Activated naive CD4-positive, alpha-beta T cell treated with anti-CD3 and anti-CD28 coated beads, Interleukin-2, amount 10 ng/mL, durations not matched to agents 7 days and 5 days (primary cell): ENCODE measurements at places on chromosomes 3 and 15.
A peak's percentile ranks its signal among the peaks of the same experiment; 100 is the strongest.

- no peak for DNase-seq
These were observed 65.1 kb downstream of the LDHAL6B start for GRCh38 chr15:59271595-59272201.

GRCh38 chr3:113601240-113601639 is 68.9 kb downstream of the SIDT1 start:
- no peak for DNase-seq

DNA sequence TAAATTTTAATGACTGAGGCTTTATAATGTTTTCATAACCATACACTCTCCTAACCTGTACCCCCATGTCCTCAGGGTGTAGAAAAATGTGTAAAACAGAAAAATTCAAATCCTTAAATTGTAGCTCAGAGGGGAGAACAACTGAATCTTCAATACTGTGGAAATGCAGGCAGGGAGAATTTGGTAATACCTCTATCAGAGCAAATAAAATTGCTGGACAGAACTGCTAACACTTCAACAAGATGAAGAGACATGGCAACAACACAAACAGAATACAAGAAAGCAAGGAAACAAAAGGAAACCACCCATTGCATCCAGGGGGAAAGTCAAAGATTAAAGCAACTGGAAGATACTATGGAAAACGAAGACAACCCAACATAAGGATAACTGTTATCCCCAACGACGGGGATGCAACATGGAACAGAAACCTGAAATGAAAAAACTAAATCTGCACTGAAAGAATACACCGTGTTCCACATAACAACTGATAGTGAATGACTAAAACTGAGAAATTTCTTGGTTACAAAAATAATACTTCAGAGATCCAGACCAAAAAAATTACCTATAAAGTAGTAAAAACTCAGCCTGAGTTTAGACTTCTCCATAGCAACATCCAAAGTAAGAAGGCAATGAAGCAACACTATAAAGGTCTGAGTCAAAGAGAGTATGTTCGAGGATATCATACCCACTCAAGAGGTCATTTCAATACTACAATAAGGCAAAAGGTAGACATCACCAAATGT is 48.5 kb downstream of the HACD2 start:
- no peak for DNase-seq

DNA sequence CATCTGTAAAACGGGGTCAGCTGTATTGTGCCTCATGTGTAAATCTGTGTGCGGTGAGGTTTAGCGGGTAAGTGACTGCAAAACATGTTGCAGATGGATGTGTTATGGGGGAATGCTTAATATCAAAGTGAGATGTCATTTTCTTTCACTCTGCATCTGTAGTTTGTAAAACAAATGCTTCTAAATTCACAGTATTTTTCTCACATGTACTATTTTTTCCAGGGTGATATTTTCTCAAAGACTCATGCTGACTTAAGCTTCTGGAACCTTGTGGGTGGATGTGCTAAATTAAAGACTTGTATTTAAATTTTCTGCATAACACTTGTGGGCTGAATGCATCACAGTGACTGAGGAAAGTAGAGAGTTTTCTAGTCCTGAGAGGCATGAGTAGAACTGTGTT is 115.2 kb upstream of the TP63 start:
- no peak for DNase-seq

DNA sequence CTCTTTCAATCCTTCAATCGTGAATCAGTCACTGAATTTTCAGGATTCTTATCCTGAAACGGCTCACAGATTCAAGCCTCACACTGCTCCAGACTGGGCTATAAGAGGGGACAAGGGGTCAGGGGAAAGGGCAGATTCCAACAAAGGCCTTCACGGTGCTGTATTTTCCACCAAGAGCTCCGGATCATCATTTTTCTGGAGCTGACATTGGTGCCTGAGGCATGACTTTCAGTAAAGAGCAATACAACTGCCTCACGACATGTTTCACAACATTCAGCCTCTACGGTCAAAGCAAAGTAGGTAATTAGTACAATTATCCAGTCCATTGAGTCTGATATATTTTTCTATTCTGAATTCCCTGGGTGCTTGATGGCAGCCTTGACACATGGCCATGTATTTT is 185.0 kb upstream of the PRICKLE2 start:
- no peak for DNase-seq

GRCh38 chr3:115644391-115644790 is 21.1 kb downstream of the GAP43 start:
- DNase-seq, result no peak

GRCh38 chr15:25810631-25811091 is 52.5 kb downstream of the ATP10A start:
- peak; percentile 57 for DNase-seq

- no peak for DNase-seq
These were observed 88.4 kb upstream of the PLSCR4 start for GRCh38 chr3:146339349-146339748.

DNA sequence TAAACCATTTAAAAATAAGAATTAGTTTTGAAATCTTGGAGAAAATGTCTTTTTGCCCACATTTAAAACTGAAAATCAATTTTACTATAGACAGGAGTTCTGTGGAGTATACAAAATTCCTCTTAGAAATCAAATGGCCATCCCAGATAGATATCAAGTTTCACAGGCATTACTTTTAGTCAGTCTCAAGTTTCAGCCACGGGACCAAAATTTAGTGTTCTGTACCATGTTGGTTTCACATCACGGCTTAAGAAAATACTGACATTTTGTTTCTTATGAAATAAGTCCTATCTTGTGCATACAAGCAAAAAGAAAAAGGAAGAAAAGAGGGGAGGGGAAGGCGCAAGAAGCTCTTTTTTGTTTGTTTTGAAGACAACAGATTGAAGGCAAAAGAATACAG is 45.7 kb downstream of the EIF2AK4 start:
- no peak for DNase-seq

DNA sequence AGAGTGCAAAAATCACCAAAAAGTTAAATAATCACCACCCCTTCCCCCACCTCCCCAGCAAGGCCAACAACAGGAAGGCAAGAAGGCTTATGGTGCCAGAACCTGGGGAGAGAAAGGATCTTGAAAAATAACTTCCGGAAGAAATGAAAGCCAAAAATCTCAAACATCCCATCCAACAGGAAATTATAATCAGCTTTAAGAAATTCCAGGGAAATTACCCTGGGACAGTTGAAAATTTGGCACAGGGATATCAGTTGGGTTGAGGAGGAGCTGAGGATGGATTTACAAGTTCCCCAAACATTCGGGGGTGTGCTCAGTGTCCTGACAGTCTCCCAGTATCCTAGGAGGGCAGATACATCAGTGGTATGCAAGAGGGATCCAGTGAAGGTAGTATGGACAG is 82.7 kb downstream of the POLR2M start:
- DNase-seq, result no peak

DNA sequence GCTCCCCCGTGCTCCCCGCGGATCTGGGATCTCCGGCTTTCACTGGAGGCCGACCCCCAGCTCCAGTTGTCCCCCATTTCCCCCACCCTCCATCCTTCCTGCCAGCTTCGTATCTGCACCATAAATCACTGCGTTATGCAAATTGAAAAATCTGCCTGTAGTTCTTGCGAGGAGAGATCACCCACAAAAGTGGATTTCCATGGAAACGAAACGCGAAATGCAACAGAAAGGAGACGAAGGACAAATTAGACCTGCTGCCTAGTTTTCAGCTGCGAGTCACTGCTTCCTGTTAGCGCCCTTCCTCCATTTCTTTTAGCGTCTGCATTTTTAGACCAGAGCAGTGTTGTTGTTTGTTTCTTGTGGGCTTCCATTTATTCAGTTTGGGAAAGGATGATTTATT is 127.1 kb upstream of the ATP10A start:
- DNase-seq, result no peak

GRCh38 chr3:129399145-129399894 is 29.1 kb downstream of the EFCAB12 start:
- peak; percentile 82 for DNase-seq

- no peak for DNase-seq
These were observed 937.2 kb downstream of the FHIT start for GRCh38 chr3:60313951-60314461.

- DNase-seq, result no peak
These were observed 8.4 kb upstream of the ISL2 start for GRCh38 chr15:76328106-76328696.

GRCh38 chr15:98865397-98866339 is 141.9 kb downstream of the PGPEP1L start:
- DNase-seq, result peak; percentile 79

- DNase-seq, result no peak
These were observed 619.0 kb upstream of the GOLIM4 start for GRCh38 chr3:168714609-168715240.

DNA sequence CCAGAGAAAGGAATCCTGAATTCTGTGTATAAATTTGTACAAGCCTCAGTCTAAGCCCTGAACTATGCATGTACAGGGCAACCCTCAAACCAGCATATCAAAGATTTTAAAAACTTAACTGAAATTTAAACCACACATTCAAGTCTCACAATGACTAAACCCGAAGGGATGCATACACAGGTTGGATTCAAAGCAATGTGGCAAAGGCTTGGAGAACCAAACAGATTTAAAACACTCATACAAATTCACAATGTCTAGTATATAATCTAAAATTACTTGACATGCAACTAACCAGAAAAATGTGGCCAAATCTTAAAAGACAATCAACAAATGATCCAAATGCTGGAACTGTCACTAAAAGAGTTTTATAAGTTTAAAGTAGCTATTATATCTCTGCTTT is 36.4 kb downstream of the CEP152 start:
- no peak for DNase-seq

GRCh38 chr15:78988361-78988911 is 43.6 kb upstream of the CTSH start:
- peak; percentile 34 for DNase-seq

DNA sequence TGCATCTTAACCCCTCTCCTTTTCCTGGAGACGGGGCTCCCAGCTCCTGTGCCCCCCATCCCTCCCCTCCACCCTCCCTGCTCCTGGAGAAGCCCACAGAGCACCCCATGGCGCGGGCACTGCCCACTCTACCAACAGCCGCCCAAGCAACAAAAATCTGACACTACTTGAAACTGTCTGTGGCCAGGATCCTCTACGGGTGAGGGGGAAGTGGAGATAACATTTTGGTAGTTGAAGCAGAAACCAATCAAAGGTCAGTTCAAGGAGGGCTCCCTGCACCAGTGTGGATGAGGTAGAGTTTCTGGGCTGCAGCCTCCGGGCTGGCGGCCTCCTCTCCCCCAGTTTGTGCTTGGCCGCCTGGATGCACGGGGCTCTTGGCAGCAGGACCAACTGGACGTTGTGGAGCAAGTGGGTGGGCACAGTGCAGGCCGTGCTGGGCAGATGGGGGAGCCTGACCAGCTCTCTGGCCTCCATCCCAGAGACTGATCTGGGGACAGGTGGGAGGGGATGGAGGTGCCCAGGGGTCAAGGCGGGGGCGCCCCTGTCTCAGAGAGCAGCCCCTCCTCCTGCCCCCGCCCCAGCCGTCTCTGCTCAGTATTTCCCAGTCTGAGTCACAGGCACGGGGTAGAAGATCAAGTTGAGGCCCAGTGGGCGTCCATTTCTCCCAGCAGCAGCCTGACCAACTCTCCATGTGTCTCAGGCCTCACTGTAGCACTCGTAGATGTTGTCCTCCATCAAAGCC is 12.8 kb downstream of the H1-8 start:
- no peak for DNase-seq

DNA sequence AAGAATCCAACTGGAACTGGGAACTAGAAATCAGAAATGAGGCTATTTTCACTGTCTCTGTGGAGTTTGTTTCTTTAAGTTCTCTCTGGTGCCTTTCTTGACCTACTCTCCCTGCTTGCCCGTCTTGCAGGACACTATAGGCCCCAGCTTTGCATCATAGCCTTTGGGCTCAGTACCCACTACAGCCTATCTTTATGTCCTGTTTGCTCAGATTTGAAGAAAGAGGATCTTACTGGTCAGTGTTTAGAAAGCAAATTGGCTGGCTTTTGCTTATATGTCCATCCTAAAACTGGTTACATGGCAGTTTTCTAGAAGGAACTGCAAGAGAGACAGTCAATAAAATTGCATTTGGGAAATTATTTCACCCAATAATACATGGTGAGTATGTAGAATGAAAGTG is 231.8 kb upstream of the TBL1XR1 start:
- no peak for DNase-seq

- no peak for DNase-seq
These were observed 4.4 kb downstream of the PRSS50 start for GRCh38 chr3:46713050-46713897.

DNA sequence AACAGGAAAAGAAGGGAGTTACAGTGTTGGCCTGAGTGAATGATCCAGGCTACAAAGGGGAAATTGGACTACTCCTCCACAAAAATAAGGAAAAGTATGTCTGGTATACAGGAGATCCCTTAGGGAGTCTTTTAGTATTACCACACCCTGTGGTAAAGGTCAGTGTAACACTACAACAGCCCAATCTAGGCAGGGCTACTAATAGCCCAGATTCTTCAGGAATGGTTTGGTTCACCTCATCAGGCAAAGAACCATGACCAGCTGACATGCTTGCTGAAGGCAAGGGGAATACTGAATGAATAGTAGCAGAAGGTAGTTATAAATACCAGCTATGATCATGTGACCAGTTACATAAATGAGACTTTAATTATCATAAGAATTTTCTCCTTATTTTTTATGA is 372.6 kb upstream of the ATP11B start:
- no peak for DNase-seq

- no peak for DNase-seq
These were observed 22.3 kb upstream of the FBLN2 start for GRCh38 chr3:13526626-13526949.

DNA sequence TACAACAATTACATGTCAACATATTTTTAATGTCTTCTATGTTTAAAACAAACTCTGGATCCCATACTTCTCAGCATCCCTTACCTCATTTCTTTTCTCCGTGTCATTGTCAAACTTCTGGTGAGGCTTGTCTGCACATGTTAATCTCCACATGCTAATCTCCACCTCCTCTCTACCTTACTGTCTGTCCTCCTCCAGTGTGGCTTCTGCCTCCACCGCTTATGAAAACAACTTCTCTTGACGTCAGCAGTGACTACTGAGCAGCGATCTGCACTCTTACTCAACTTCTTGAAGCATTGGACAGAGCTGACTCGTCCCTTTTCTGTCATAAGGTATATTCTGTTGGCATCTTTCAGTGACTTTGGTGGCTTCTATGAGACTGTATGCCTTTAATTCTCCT is 338.2 kb upstream of the THRB start:
- DNase-seq, result no peak

DNA sequence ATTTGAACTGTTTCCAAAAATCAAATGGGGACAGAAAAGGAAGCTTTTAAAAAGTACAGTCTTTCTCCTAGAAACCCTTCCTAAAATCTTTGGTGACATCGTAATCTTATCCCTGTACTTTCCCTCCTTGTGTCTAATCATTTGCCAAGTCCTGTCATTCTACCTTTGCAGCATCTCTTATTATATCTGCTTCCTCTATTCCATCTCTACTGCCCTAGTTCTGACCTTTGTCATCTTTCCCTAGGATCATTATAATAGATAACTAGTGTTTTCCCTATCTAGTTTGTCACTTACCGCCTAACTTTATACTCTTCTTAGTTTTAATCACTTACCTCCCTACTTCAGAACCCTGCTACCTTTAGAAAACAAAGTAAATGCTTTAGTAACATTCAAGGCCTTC is 11.6 kb downstream of the USP8 start:
- no peak for DNase-seq
